ENCODE measurements at places on chromosomes 3 and 15.

DNA sequence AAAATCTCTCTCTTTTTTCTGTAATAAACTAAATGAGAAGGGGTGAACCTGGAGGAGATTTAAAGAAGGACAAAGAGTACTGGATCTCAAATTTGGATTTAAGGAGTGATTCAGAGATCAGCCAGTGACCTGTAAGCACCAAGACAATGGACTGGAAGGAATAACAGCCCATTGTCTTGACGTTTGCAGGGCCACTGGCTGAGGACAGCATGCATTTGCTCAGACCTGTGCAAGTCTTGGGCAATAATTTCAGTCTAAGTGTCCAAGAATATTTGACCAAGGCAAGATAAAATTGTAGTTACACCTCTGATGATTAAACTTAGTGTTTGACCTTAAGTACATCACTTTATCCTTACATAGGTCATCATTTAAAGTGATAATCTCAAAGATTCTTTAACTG, 55.8 kb upstream of the OSTN start:
- DNase-seq, result no peak

GRCh38 chr3:73513260-73513659, 111.5 kb downstream of the PDZRN3 start:
- DNase-seq, result no peak

DNA sequence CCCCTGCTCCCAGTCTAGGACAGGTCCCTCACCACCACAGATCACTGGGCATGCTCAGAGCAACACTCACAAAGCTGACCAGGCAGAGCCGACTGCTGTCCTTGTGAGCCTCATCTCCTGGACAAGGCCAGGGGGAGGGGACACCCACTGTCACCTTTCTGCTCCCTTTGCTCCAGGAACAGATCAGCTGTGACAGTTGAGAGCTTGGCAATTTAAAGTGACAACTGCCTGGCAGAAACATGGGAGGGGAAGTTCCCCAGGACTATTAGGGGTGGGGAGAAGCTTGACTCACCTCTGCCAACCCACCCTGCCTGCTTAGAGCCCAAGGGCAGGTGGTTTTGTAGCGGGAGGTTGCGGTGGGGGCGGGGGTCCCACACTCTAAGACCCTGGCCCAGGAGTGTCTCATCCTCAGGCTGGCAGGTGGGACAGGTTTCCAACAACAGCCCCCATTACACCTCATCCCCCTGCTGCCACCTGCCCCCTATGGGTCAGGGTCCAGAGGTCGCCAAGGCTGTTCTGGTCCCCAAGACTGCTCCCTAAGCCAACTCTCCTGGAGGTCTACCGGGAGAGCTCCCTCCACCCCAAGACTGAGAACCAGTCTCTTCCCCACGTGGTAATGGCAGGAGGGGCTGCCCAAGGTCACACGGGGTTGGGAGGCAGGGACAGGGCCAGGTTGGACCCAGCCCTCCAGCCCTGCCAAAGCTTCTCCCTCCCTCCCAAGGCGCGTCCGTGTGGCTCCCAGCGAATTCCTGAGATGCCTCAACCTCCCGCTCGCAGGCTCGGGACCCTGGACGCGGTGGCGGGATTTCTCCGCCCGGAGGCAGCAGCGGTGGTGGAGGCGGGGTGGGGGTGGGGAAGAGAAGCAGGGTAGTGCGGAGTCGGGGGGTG, 80.4 kb downstream of the IQSEC1 start:
- DNase-seq, result no peak

DNA sequence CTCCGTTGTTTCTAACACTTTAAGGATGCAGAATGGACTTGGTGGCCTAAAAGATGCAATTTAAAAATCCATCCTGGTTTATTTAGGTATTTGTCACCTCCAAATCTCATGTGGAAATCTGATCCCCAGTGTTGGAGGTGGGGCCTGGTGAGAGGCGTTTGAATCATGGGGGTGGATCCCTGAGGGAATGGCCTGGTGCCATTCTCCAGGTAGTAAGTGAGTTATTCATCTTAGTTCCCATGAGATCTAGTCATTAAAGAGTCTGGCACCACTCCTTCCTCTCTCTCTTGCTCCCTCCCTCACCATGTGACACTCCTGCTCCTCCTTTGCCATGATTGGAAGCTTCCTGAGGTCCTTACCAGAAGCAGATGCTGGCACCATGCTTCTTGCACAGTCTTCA, 339.1 kb downstream of the NTRK3 start:
- no peak for DNase-seq

DNA sequence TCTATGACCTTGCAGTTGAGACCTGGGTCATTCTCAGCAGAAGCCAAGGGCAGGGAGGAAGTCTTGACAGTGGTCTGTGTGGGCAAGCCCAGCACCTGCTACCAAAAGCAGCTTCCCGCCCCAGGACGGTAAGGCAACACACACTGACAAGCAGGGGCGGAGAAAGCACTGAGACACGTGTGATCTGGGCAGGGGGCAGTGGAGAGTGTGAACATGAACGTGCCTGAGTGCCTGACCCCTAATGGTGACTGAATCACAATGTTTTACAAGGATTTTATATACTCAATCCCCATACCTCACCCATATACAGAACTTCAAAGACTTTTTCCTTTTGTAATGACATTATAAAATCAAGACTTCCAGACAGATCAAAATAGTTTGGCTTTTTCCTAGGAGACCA, 35.2 kb downstream of the ANP32A start:
- no peak for DNase-seq

DNA sequence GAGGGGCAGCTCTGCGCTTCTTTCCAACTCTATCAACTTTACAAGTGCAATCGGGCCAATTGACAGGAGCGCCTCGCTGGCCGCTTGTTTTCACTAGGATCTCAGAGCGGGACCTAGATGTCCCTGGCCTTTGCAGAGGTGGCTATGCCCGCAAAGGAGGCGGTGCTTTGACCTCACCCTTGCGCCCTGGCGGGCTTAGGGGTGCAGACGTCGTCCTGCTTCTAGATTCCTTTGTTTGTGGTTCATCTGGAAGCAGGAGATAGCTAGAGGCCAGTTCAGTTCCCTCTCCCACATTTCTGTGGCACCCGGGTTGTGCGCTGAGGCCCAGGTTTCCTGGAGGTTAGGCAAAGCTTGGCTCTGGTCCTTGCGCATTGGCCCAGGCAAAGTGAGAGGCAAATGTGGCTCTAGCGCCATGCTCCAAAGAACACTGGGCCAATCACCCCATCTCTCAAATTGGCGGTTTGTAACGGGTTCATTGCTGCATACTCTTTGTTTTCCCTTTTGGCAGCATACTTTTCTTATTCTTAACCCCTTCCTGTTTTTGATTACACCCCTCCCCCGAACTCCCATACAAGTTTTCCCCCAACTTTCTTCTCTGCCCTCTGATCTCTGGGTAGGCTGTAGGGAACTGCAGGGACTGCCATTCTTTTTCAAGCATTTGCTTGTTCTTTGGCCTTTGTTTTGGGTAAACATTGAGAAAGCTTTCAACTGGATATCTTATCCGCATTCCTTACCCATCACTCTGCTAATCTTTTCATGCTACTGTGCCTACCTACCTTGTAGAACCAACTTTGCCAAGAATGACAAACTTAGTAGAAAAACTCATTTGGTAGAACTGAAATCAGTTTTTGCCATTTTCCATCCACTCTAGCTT, 1.4 kb downstream of the PPM1L start:
- DNase-seq, result no peak

DNA sequence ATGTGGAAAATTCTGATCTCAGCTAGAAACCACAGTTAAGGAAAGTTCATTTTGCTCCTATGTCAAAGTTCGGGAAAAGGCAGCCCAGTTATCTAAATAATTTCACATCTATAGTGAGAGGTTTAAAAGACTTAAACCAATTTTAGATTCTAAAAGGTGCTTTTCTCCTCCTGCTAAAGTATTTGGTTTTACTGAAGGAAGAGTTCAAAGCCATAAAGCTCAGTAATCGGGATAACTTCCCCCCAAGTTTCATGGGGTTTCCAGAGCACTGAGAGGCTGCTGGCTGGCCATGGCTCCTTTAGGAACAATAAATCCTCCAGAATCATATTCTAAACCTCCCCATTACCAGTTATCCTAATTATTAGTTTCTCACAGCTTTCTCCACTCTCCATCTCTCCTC, 38.2 kb downstream of the ZIC4 start:
- DNase-seq, result no peak

- no peak for DNase-seq
Measured at GRCh38 chr3:65828706-65829105, 210.0 kb downstream of the MAGI1 start.

- no peak for DNase-seq
Measured at GRCh38 chr15:46441294-46442062, 806.6 kb downstream of the SQOR start.

GRCh38 chr3:81393251-81393650, 368.2 kb downstream of the GBE1 start:
- no peak for DNase-seq

DNA sequence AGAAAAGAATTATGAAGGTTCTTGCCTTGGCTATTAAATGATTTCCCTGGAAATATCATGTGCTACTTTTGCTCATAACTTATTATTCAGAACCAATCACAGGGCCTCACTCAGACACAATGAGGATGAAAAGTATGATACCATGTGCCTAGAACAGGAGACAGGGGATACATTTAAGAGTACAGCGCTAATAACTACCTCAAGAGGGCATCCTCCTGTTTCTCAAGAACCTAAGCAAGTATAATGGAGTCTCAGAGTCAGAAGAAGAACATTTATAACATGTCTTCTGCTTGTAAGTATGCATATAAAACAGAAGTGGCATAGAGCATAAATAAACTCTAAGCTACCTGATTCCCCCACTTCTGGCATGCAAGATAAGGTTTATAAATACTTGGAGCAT, 125.4 kb upstream of the MME start:
- DNase-seq, result no peak

DNA sequence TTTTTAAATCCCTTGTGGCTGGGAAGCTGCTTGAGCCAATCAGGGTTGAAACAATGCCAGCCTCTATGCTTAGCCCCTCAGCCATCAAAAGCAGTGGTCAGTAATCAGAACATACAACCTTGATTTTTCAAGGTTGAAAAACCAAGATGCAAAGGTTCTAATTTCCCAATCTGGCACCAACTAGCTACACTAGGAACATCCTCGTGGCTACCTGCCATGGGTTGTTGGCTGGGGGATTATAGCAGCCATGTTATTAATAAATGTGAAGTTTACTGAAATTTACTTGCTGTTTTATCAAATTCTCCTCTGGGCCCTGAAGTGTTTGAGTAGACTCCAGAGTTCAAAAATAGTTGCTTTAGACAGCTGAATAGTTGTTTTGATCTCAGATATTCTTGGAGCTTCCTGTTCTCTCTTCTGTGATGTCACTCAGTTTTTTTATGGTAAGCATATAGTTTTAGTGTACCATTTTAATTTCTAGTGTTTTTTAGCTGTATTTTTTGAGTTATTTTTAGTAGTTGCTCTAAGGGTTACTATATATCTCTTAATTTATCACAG, 31.9 kb downstream of the PCCB start:
- DNase-seq, result no peak

DNA sequence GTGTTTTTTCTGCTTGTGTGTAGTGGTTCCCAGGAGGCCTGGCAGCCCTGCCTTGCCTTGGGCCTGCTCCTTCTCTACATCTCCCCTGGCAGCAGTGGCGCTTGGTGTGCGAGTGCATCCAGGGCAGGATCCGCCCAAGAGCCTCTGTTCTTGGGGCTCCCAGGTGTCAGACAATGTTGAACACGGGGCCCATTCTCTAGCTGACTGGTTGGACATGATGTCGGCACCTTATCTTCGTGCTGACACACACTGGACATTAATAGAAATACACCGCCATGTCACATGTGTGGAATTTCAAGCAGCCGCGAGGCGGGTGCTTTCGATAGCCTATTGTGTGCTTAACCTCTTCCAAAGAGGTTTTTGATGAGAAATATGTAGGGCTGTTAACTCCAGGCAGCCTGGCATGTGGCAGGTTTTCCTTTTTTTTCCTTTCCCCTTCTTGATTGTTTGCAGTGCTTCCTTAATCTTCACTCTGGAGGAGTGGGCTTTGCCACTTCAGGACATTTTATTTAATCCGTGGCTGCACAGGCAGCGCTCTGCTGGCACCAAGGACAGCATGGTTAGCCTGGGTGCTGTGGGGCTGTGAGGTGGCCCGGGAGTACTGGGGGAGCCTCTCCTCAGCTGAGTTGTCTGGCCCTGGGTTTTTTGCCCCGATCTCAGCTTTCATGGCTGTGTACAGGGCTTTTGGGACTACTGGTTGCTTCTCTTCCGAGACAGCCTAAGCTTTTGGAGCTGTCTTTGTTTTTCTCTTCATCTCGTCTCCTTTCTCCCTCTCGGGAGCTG, 42.5 kb downstream of the CHCHD6 start:
- DNase-seq, result no peak

- no peak for DNase-seq
Measured at GRCh38 chr15:48423896-48424475, 92.8 kb downstream of the DUT start.

GRCh38 chr15:96500508-96500907, 170.0 kb downstream of the NR2F2 start:
- DNase-seq, result no peak

DNA sequence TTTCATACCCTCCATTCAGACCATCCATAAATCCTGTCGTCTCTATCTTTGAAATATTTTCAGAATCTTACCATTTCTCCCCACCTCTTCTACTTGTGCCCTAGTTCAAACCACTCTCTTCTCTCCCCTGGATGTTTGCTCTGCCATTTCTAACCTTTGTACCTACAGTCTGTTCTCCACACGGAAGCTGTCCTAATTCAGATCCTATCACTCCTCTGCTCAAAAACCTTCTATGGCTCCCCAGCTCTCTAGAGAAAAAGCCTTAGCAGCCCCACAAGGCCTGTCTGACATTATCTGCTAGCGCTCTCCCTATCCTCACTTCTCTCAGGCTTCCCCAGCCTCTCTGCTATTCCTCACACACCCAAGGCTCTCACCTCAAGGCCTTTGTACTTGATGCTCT, 4.5 kb upstream of the SEMA5B start:
- DNase-seq, result no peak

DNA sequence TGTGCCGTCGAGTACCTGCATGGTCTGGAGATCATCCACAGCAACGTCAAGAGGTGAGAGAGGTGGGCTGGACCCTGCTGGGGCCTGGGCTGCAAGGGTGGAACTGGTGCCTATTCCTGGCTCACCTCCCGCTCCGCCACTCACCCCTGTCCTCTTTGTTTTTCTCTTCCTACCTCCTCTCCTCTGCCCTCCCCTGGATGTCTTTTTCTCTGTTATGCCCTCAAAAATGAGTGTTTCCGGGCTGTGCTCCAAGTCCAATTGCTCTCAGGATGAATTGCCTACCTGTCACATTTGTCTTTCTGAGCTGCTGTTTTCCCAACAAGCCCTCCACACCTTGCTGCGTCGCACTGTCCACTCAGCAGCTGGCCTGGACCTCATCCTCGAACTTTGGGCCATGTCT, 28.5 kb upstream of the TATDN2 start:
- no peak for DNase-seq

Data from activated CD8-positive, alpha-beta memory T cell treated with anti-CD3 and anti-CD28 coated beads for 1 hour (primary cell).